ENCODE measurements at places on chromosomes 3 and 15.

DNA sequence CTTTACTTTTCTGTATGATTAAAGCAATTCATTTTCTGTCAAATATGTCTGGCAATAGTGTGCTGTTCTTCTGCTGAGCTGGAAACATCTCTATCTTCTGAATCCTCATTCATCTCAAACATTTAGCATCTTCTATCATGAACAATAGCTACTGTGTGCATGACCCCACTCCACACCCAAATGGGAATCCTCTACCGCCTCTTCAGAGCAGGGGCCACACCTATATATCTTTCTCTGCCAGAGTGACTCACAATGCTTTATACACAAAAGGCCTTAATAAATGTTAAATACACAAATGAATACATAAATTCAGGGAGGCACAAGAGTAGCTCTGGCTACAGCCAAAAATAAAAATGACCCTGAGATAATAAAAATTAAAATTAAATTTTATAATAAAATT, 8.0 kb downstream of the ALDH1A2 start:
- DNase-seq: no peak

DNA sequence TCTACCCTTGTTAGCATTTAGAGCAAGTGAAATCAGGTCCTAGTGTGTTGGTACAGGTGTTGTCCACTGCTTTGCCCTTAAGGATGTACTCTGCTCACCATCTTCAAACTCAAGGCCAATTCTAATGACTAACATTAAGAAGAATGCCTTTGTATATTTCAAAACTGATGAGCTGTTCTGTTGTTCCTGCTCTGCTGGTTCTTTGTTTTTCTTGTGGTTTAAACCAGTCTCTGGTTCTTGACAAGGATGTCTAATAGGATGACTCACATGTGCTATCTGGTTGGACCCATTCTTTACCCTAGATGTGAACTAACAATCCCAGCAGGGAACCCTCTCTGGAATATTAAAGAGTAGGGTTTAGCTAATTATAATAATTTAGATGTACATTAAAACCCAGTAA, 17.3 kb downstream of the ABHD5 start:
- DNase-seq: no peak

DNA sequence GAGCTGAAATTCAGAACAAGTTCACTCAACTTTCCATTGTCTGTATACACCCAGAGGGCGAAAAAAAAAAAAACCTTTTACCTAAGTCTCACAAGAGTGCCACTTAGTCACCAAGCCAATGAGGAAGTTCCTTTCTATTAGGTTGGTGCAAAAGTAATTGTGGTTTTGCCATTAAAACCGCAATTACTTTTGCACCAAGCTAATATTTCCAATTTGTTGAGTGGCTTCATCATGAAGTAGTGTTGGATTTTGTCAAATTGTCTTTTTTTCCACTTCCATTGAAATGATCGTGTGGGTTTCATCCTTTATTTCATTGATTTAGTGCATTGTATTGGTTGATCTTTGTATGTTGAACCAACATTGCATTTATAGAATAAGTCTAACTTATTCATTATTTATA, 253.9 kb downstream of the ZIC4 start:
- no peak for DNase-seq

- DNase-seq: no peak
Observed at GRCh38 chr15:51126842-51127241, 32.1 kb upstream of the TNFAIP8L3 start.

DNA sequence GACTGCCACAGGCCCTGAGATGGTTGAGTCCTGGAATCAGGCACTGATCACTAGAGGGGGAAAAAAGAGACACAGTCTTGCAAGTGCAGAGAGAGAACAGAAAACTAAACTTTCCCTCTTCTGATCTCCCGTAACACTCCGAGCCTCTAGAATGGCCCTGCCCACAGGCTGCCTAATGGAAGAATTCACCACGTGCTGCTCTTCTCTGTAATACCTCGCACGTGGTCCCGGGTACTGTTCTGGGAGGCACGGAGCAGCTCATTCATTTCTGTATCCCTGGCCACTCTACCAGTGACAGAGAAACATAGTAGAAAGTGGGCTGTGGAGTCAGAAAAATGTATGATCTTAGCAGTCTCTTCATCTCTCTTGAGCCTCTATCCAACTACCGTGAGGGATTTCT, 30.4 kb downstream of the VGLL4 start:
- DNase-seq: no peak

- DNase-seq: no peak
Observed at GRCh38 chr15:61226361-61227256, 2.5 kb downstream of the RORA start.

DNA sequence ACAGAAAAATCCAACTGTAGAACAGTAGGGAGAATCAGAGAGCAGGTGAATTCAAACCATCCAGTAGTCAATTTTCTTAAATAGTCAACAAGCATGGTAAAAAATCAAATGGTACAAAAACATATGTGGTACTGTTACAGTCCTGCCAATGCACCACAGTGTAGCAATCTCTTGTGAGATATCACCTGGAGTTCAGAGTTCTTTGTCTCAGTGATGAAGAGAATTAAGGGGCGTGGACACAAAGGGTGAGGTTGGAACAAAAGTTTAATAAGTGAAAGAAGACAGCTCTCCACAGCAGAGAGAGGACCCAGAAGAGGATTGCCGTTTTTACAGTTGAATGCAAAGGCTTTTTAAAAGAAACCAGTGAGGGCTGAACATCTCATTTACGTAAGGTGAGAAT, 113.2 kb downstream of the NEO1 start:
- no peak for DNase-seq

DNA sequence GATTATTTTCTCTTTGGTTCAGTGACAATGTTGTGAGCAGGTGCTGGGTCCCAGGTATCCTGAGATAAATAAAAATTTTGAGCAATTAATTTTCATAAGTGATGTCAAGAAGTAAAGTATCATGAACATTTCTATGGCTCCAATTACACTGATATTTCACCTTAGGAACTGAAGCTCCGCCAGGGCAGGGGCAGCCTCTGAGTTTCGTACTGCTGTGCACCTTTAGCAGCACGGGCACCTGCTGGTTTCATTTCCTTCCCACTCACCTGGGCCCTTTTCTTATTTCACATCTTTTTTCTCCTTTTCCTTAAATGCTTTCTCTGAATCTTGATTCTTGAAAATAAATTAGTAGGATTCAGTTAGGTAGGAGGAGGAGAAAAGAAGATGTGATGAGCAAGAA, 1.2 kb upstream of the IL1RAP start:
- no peak for DNase-seq

GRCh38 chr3:150081084-150081483, 110.4 kb upstream of the PFN2 start:
- DNase-seq: no peak

GRCh38 chr15:42759093-42759492, 22.2 kb upstream of the CDAN1 start:
- no peak for DNase-seq

GRCh38 chr15:31434588-31435260, 108.1 kb downstream of the KLF13 start:
- peak; percentile 63 for DNase-seq

DNA sequence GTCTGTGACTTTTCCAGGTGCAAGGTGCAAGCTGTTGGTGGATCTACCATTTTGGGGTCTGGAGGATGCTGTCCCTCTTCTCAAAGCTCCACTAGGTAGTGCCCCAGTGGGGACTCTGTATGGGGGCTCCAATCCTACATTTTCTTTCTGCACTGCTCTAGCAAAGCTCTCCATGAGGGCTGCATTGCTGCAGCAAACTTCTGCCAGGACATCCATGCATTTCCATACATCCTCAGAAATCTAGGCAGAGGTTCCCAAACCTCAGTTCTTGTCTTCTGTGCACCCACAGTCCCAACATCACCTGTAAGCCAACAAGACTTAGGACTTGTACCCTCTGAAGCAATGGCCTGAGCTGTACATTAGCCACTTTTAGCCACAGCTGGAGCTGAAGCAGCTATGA, 694.5 kb upstream of the BCHE start:
- no peak for DNase-seq

- DNase-seq: no peak
Observed at GRCh38 chr3:175226444-175226843, 367.3 kb downstream of the NAALADL2 start.

GRCh38 chr3:126107957-126108675, 24.2 kb upstream of the SLC41A3 start:
- no peak for DNase-seq

GRCh38 chr15:75073197-75073596, 49.8 kb downstream of the PPCDC start:
- DNase-seq: no peak

GRCh38 chr3:188567478-188568195, 413.7 kb downstream of the LPP start:
- no peak for DNase-seq

- no peak for DNase-seq
Observed at GRCh38 chr15:87561641-87562040, 694.9 kb downstream of the NTRK3 start.

DNA sequence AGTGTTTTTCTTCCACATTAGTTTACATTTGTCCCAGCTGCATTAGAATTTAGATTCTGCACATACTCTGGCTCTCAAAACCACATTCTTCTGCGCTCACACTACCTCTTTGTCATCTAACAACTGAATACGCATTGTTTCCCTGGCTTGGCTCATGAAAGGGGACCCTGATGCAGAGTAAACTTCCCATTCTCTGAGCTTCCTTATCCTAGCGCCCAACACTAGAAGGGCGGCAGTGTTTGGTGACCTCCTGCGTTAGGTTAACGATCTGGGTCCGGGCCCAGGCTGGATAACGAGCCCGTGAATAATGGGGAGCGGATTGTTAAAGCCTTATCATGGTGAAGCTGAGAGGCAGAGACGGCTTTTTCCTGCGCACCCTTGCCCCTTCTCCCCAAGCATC, 63.9 kb downstream of the ETV5 start:
- DNase-seq: no peak

DNA sequence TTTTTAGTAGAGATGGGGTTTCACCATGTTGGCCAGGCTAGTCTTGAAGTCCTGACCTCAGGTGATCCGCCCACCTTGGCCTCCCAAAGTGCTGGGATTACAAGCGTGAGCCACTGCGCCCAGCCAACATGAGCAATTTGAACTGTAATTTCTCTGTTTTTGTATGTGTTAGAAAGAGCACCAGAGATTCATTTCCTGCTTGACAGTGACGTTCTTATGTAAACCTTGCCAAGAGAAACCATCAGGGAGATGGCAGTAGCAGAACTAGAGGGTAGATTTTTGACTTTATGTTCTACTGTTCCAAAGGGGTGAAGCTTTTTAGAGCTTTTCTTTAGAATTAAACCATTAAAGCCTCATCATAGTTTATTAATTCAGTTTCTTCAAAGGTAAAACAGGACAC, 148.1 kb upstream of the UMPS start:
- no peak for DNase-seq

DNA sequence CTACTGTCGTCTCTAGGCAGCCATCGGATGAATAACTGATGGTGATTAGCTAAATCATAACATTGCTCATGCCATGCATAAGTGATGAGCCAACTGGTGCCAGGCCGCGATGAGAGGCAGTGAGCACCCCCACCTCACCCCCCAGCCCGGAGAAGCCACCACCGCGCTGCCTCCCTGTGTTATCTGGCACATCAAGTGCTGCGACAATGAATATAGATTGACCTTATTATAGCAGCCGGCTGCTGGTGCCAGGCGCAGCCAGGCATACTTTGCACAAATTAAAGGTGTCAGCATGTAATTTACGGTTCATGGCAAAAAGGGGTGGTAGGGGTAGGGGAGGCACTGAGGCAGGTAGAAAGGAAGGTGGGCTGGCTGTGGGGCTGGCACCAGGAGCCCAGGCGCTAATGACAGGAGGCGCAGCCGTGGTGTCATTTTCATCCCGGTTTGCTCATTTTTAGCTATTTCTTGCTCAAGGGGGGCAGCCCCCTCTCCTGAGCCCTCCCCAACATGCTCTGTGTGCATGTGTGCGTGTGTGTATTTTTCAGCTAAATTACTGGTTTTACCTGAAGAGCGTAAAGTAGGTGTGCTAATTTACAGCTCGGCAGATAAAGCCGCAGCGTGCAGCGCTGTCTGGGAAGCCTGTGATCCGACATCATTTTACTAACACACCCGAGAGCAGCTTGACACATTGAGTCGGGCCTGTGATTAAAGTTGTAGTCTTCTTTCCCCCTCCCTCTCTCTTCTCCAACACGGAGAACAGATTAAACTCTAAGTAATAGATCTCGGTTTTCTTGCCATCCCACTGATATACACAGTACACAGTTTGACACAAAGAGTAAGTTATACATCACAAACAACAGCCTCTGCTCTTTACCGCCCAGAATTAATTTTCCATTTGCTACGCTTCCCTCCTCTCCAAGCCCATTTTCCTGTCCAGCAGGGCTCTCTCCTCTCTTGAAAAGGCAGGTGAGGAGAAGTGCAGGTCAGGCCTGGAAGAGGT, 212.3 kb downstream of the RPLP1 start:
- DNase-seq: no peak

- no peak for DNase-seq
Observed at GRCh38 chr3:179826247-179826637, 173.4 kb downstream of the USP13 start.

All from GM12892 (cell line).